Central memory CD8-positive, alpha-beta T cell (primary cell): ENCODE measurements at places on chromosomes 4 and X.

DNA sequence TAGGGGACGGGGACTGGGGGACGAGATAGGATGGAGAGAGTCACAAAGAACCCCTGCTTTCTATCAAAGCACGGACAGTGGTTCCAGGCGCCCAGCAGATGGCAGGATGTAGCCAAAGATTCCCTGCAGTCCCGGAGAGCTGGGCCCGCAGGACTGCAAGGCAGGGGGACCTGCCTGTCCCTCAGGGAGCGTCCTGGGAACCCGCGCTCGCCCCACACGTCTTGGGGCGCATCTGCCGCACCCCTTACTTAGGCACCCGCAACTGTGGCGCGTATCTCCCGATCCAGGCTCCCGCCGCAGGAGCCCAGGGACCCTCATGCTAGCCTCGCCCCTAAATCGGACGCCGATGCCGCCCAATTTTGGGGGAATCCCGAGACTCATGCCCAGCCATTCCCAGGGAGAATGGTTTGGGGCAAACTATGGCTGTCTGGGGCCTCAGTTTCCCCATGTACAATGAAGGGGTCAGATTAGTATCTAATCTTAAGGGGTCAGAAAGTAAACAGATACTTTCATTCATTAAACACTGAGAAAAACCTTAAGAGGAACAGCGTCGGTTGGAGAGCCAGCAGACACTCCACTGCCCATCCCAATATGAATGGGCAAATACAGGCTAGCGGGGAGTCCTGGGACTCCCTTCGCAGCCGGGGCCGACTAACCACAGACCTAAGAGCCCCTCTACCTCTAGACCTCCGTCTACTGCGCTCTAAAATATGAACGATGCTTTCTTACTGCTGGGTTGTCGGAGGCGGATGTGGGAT lies 581 bp upstream of the STK32B start:
- H3K4me3 ChIP-seq = peak overlapping the region; percentile 74
- no peak for DNase-seq
- peaks cover 92% of the 10 kb centered on the region for H3K27me3 ChIP-seq
- H3K4me1 ChIP-seq = peaks cover 13% of the 10 kb centered on the region
- no peak overlapping the region for H3K27ac ChIP-seq

- DNase-seq = no peak
- H3K36me3 ChIP-seq = no peaks in the 10 kb centered on the region
- H3K27ac ChIP-seq = no peak overlapping the region
- no peaks in the 10 kb centered on the region for H3K27me3 ChIP-seq
Measured at GRCh38 chrX:153065389-153065788, 6.9 kb upstream of the PNMA6A start.

GRCh38 chr4:143360838-143361625 lies 24.4 kb downstream of the GAB1 start:
- H3K27me3 ChIP-seq = peaks cover 2% of the 10 kb centered on the region
- no peak for DNase-seq
- H3K4me3 ChIP-seq = no peak overlapping the region

DNA sequence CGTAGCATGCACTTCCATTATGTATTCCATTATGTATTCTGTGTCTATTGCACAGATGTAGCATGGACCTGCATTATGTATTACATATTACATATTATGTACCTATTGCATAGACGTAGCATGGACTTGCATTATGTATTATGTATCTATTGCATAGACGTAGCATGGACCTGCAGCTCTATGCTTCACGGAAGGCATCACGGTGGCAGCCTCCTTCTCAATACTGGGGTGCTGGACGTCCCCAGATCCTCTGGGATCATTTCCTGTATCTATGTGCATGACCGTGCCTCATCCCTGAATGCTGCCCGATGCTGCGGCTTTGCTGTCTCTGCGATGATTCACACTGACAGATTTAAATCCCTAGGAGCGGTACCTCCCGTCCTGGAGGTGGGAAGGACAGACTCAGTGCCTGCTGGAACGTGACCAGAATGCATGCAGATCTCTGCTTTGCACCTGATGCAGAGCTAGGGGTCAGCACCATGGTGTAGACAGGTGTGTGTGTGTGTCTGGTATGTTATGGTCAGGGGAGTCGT lies 317.5 kb downstream of the DHRSX start:
- no peaks in the 10 kb centered on the region for H3K27me3 ChIP-seq
- no peak overlapping the region for H3K4me3 ChIP-seq
- H3K36me3 ChIP-seq = no peaks in the 10 kb centered on the region
- no peak for DNase-seq
- H3K4me1 ChIP-seq = no peaks in the 10 kb centered on the region
